ENCODE measurements at places on chromosomes 1 and 21. TPM values are rescaled to one million over a fixed set of nuclear protein-coding genes. Genes with fewer than 3 reads are reported as not detected.

The TAL1 gene
- 3.2 TPM for total RNA-seq

The XKR8 gene
- 4.6 TPM for total RNA-seq

GRCh38 chr1:42732126-42732680 is 7.8 kb downstream of the CLDN19 start:
- no peak for DNase-seq

DNA sequence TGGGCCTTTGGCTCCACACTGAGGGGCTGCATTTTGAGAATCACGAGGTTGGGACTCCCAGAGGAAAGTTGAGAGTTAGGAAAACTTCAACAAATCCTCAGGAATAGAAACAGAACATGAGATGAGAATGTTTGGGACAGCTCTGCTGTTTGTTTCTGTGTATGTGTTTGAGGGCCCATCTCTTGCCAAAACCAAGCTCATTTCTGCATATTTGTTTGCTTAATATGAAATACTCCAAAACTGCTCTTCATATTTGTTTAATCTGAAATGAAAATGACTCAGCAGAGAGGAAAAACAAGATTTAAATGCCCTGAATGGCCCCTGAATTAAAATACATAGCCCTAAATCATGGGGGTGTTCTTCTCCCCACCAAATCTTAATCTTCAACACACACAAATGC is 78.1 kb downstream of the DDR2 start:
- DNase-seq: no peak

GRCh38 chr1:36532810-36533401 is 50.2 kb upstream of the CSF3R start:
- no peak for DNase-seq

DNA sequence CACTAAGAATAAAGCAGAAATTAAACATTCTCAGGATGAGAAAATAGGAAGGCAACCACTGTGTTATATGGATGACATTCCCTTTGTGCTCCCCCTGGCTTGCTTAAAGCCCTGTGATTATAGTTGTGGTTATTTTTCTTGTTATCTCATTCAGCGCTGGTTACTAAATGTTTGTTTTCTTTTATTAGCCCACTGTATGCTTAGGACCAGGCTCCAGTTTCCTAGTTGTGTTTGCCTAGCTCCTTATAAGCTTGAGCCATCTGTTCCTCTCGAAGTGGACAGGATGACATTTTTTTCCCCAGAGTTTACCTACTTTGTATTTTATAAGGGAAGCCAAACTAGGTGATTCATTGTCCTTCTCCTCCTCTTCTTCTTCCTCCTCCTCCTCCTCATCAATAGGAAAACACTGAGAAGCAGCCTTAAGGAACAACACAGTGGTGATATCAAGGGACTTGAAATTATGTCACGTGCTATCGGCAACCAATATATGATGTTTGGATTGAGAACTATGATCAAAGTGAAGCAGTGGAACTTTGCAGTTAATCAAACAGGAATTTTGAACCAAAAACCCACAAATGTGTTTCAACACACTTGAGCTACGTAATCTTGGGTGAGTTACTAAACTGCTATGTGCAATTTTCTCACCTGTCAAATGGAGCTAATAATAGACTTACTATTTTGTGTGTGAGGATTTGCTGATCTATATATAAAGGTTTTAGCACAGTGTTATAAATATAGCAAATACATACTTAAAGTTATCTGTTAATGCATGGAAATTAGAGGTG is 35.1 kb upstream of the RGS7 start:
- DNase-seq: no peak

DNA sequence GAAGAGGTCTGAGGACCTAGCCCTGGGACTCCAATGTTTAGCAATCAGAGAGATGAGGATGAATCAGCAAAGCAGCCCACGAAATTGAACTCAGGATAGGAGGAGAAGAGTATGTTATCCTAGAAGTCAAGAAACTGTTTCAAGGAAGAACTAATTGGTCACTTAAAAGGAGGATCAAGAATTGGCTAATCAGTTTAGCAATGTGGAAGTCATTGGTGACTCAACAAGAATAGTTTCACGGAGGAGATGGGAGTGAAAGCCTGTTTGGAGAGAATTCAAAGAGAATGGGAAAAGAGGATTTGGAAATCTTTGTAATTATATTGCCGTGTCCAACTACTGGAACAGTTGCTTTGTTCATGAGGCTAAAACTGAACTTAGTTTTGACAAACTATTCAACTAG is 7.4 kb downstream of the HMCN1 start:
- DNase-seq: no peak

The MPL gene
- total RNA-seq: 0.55 TPM

DNA sequence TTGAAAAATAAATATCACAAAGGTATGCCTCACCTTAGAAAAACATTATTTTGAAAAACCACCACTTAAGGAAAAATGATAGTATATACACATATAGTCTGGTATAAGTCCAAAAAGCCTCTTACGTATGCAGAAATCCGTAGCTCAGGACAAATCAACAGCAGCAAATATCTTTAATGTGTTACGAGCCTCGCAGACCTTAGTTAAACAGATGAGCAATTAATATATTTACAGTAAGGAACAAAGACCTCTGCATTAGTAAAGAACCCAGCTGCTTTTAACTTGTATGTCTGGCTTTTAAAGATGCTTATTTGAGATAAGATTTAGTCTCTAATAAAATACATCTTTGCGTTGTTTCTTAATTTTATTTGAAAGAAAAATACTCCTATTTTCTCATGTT is 79.9 kb upstream of the CHRM3 start:
- DNase-seq: no peak

DNA sequence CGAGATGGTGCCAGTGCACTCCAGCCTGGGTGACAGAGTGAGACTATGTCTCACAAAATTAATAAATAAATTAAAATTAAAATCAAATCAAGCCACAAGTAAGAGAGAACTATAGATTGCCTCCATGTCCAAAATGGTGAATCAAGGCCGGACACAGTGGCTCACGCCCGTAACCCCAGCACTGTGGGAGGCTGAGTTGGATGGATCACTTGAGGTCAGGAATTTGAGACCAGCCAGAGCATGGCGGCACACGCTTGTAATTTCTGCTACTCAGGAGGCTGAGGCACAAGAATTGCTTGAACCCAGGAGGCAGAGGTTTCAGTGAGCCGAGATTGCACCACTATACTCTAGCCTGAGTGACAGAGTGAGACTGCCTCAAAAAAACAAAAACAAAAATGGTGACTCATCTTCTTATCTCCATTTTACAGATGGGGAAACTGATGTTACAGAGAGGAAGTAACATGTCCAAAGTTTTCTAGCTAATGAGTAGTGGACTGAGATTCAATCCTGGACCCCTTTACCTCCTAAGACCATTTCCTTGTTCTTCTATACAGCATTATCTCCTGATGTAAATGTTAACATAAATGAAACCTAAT is 99.0 kb upstream of the HNRNPU start:
- DNase-seq: no peak

DNA sequence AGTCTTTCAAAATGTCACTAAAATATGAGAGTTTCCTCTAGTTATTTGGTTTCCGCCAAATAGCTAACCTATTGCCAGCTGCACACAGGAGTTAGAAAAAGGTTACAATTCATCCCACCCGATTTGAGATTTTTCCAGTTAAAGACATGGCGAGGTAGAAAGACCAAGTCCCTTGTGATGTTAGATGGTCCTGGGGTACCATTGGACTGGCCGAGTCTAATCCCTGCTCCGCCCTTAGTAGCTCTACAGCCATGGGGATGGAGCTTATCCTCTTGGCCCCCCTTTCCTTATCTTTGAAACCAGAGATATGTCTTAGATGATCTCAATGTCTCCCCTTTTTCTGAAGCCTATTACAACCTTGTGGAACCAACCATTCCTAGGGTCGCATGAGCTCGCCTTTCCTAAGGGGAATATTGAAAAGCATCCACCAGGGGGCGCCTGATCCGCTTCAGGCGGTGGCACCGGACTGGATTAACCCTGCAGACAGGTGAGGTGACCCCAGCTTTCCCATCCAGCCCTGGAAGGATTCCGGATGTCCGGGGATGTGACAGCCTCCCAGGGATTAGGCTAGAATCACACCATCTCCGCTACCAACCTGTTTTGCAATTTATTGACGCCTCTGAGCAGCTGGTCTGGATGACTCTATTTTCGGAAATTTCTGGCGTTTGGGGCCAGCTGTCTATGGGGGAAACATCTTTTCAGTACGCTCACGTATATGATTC is 68.3 kb upstream of the SIM2 start:
- DNase-seq: peak; percentile 53

The TRIM58 gene
- total RNA-seq: 0.42 TPM

DNA sequence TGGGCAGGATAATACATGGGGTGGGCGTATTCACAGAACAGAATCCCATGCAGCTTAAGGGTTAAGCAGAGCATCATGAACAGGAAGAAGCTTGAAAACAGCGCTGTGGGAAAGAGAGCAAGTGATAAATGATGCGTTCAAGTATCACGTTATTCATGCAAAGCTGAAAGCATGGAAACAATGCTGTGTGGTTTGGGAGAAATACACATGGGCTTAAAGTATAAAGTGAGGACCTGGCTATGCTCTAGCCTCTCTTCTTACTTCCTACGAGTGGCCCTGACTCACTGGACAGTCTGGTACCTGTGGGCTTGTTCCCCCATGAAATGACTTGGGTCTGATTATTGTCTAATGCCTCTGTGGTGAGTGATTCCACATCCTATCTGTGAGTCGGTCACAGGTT is 25.7 kb downstream of the TMPRSS2 start:
- no peak for DNase-seq

DNA sequence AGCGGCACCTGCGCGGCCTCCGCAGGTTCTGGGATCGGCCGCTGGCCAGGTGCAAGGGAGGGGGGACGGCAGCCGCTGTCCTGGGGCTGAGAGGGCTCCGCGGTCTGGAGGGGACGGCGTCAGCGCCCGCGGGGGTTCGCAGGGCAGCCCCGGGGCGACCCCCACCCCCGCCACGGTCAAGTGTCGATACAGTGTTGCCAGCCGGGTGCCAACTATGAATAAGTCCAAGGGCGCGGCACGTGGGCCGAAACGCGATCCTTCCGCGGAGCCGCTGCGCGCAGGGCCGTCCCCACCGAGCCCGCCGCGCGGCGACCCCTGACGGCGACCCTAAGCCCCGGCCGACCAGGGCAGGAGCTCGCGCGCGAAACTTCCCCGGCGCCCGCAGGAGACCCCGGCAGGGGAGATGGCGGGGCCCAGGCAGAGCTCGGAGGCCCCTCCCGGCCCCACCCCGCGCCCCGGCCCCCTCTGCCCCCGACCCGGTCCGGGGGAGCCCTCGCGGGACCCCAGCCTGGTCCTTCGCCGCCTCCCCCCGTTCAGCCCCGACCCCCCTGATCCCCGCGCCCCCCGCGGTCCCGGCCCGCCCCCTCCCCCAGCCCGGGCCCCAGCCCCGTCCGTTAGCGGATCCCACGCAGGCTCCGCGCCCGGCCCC is 586 bp upstream of the AGPAT3 start:
- DNase-seq: no peak

DNA sequence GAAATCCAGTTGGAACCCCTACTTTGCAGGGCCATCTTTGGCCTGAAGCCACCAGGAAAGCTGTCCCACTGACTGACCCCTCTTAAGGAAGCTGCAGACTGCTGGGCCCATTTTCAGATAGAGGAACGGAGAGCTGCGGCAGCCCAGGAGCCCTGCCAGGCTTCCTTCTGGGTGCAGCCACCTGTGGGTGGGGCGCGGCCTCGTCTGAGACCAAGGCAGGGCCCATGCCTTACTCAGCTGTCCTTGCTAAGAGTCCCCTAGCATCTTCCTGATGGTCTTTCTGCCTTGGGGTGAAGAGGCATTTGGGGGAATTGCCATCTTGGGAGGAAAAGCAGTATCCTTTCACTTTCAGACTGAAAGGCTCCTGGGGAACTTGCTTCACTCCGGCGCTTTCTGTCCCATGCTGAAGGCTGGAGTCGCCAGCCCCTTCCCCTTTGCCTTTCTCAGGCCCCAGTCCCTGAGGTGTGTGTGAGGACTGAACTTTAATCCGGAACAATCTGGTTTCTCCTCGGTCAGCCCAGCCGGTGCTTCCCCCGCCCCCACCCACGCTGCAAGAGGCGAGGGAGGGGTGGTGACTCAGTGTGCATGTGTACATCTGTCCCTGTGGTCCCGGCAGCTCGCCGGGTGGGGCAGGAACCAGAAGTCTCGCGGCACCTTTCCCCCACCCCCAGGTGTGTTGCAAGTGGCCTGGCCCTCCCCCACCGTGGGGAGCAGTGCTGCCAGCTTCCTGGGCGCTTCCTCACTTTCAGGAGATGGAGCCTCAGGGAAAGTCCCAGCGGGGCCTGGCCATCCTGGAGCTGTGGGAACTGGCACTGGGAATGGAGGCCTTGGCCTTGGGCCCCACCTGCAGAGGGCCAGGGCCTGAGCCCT is 5.1 kb downstream of the ZC3H12A start:
- peak; percentile 96 for DNase-seq

GRCh38 chr21:39650306-39650705 is 37.6 kb downstream of the B3GALT5 start:
- no peak for DNase-seq

DNA sequence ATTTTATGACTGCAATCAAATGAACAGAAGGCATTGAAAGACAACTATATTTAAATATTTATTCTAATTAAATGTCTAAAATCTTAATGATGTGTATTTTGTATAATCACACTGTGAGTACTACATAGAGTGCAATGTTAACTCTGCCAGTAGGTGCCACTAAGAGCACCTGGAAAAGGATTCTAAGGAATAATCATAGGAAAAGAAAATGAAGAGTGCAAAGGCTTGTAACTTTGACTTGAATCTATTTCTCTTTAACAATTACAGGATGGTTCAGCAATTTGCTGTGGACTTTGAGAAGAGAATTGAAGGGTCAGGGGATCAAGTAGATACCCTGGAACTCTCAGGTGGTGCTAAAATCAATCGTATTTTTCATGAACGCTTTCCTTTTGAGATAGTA is 200.4 kb downstream of the DNM3 start:
- no peak for DNase-seq

GRCh38 chr1:223102797-223103533 is 40.1 kb downstream of the TLR5 start:
- no peak for DNase-seq

The GBP3 gene
- total RNA-seq: 79.7 TPM

DNA sequence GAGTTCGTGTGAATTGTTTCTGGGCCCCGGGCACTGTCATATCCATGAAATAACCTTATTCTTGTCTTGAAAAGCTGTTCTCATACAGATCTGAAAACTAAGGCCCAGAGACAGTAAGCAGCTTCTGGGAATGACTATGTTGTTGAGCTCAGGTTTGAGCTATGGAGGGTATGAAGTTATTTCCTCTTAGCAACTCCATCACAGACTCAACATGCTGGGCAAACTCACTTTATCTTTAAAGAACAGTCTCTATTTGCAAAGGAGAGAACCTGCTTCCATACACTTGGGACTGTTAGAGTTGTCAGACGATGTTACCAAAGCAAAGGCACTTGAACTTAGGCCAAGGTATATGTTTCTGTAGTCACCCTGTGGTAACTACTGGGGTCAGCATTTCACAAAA is 90.0 kb downstream of the GPR88 start:
- DNase-seq: no peak
